ENCODE measurements at places on chromosomes 5 and 9. TPM values are rescaled to one million over a fixed set of nuclear protein-coding genes. Genes with fewer than 3 reads are reported as not detected.

- H3K27ac ChIP-seq, result peak overlapping the region; percentile 13
- no peaks in the 10 kb centered on the region for H3K36me3 ChIP-seq
- H3K4me3 ChIP-seq, result no peak overlapping the region
Measured at GRCh38 chr5:174292348-174292747, 246.8 kb downstream of the NSG2 start.

GRCh38 chr5:138601444-138601843 lies 26.2 kb upstream of the HSPA9 start:
- H3K4me1 ChIP-seq, result peaks cover 3% of the 10 kb centered on the region
- H3K4me3 ChIP-seq, result no peak overlapping the region
- DNase-seq, result no peak

CNTNAP3B gene
- polyA plus RNA-seq, result not detected

DNA sequence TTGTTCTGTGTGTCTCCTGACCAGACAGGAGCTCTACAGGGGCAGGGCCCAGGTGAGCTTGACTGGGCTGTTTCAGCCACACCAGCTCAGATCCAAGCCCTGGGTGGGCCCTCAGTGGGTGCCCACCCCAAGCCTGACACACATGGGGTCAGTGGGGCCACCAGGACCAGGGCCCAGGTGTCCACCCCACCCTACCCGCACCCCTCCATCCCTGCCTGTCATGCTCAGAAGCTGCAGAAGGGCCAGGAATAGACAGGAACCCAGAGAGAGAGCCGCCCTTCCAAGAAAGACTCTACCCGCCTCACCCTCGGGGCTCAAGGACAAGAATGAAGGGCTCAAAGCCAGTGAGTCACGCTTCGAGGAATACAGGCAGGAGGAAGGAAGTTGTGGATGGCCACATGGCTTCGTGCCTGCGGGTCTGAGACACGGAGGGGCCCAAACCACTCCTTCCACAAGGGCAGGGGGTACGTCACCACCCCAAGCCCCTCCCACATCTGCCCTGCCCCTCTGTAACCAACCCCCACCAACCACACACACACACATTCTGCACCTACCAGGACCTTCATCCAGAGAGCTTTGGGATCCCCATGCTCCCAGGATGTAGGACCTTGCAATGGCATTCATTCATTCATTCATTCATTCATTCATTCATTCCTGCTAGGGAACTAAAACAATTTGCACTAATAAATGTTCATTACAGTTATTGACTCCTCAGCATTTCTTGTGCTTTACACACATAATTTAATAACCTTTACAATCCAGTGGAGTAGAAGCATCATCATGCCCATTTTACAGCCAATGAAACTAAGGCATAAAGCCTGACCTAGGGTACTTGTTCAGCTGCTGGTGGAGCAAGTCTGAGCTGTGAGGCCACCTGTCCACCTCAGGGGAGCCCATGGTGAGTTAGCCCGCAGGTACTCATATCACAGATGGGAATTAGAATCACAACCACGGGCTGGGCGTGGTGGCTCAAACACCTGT lies 55.9 kb upstream of the STXBP1 start:
- DNase-seq, result no peak
- H3K36me3 ChIP-seq, result no peaks in the 10 kb centered on the region
- H3K4me1 ChIP-seq, result peaks cover 37% of the 10 kb centered on the region

DNA sequence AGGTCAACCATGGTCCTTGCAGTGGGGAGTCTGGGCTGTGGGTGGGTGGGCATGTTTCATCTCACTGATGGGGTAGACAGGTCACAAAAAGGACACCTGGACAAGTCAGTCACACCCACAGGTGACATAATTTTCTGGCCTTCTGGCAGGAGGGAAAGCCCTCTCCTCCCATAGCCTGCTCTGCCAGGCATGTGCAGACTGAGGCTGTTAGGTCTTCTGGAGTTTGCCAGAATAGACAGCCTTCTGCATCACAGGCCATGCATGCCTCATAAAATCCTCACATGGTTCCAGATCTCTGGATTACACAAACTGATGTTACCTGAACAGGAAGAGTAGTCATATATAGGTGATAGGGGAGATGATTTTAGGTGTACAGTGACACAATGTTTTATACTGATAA lies 49.1 kb downstream of the ARHGAP26 start:
- peaks cover 54% of the 10 kb centered on the region for H3K4me1 ChIP-seq
- no peak for DNase-seq
- no peak overlapping the region for H3K4me3 ChIP-seq
- H3K27ac ChIP-seq, result no peak overlapping the region
- H3K36me3 ChIP-seq, result peaks cover 7% of the 10 kb centered on the region

DNA sequence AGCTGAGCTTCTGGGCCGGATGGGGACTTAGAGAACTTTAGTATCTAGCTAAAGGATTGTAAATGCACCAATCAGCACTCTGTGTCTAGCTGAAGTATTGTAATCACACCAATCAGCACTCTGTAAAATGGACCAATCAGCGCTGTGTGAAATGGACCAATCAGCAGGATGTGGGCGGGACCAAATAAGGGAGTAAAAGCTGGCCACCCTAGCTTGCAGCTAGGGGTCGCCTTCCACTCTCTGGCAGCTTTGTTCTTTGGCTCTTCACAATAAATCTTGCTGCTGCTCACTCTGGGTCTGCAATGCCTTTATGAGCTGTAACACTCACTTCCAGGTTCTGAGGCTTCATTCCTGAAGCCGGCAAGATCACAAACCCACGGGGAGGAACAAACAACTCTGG lies 354.0 kb downstream of the PRR16 start:
- no peaks in the 10 kb centered on the region for H3K4me1 ChIP-seq
- no peaks in the 10 kb centered on the region for H3K27me3 ChIP-seq
- no peak for DNase-seq
- H3K36me3 ChIP-seq, result no peaks in the 10 kb centered on the region

DNA sequence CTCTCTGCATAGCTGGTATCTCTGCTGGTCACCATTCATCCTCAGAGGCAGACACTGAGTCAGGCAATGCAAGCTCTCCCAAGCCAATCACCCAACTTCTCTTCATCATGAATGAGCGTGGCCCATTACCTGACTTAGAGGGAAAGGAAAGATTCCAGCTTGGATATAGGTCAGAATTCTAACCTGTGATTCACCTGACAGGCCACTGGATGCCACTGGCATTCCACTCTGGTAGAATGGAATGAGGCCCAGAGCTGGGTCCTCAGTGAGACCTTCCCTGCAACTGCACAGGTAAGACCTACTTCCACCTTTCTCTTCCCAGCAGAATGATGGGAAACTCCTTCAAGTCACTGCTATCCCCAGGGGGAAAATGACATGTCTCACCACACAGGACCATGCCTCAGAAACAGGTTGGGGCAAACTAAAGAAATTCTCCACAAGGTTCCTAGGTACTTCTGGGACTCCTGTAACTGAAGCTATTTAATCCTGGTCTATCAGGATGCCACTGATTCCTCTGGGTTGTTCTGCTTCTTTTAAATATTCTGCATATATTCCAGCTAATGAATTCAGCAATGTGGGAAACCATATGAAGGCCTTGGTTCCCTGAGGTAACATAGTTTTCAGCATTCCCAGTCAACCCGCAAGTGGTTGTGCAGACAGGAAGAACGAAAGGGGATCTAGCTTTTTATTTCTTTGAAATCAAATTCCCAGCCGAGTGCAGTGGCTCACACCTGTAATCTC lies 62.0 kb downstream of the SUSD1 start:
- H3K36me3 ChIP-seq, result no peaks in the 10 kb centered on the region
- H3K4me1 ChIP-seq, result no peaks in the 10 kb centered on the region
- H3K27ac ChIP-seq, result no peak overlapping the region
- no peaks in the 10 kb centered on the region for H3K27me3 ChIP-seq
- no peak overlapping the region for H3K4me3 ChIP-seq

INSL4 gene
- polyA plus RNA-seq, result not detected

- DNase-seq, result no peak
- H3K4me1 ChIP-seq, result peaks cover 8% of the 10 kb centered on the region
- H3K36me3 ChIP-seq, result no peaks in the 10 kb centered on the region
- H3K27me3 ChIP-seq, result no peaks in the 10 kb centered on the region
- H3K27ac ChIP-seq, result no peak overlapping the region
- peak overlapping the region; percentile 70 for H3K4me3 ChIP-seq
Measured at GRCh38 chr9:91131433-91131839, 230.3 kb downstream of the AUH start.

TAF11L10 gene
- polyA plus RNA-seq, result not detected

DNA sequence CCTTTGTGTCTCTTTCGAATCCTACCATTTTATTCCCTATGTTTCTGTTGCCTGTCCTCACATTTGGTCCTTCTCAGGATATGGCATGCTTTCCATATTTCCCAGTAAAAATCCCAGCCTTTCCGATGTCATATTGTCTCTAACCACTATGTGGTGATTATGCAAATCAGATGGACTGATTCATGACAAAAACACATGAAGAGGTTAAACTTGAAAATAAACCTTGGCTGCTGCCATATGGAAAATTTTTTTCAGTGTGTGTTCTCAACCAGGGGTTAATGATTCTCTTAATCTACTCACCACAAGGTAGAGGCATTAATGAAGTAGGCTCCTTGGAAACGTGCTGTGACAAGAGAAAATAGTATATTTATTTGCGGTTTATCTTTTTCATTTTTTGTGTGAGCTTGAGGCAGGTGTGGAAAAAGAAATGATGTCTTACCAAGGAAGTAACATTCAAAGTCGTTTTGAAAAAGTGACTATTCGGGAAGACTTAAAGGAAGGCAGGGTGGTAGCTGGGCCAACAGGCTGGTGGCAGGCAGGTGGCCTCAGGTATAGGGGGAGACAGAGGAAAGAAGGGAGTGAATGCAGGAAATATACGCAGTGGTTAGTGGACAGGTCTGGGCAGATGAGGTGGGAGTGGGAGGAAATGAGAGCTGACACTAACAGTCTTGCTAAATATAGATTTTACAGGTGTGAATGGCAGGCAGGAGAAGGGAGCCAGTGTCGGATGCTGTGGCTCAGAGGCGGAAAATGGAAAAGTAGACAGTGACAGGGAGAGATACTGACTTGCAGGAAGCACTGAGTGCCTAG lies 46.2 kb downstream of the DMRT2 start:
- H3K27me3 ChIP-seq, result peaks cover 11% of the 10 kb centered on the region
- H3K4me3 ChIP-seq, result no peak overlapping the region
- DNase-seq, result no peak
- peaks cover 5% of the 10 kb centered on the region for H3K36me3 ChIP-seq
- H3K4me1 ChIP-seq, result no peaks in the 10 kb centered on the region

GRCh38 chr9:80134487-80134886 lies 562.7 kb downstream of the TLE4 start:
- peaks cover 6% of the 10 kb centered on the region for H3K27me3 ChIP-seq
- no peak for DNase-seq
- H3K36me3 ChIP-seq, result no peaks in the 10 kb centered on the region
- no peak overlapping the region for H3K27ac ChIP-seq

DNA sequence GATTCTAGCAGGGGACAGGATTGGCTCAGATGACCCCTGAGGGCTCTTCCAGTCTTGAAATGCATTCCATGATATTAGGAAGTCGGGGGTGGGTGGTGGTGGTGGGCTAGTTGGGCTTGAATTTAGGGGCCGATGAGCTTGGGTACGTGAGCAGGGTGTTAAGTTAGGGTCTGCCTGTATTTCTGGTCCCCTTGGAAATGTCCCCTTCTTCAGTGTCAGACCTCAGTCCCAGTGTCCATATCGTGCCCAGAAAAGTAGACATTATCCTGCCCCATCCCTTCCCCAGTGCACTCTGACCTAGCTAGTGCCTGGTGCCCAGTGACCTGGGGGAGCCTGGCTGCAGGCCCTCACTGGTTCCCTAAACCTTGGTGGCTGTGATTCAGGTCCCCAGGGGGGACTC lies 2.9 kb upstream of the MYOZ3 start:
- H3K36me3 ChIP-seq, result no peaks in the 10 kb centered on the region
- DNase-seq, result no peak
- H3K27ac ChIP-seq, result no peak overlapping the region
- peaks cover 4% of the 10 kb centered on the region for H3K27me3 ChIP-seq
- peaks cover 10% of the 10 kb centered on the region for H3K4me1 ChIP-seq

- DNase-seq, result peak; percentile 15
- peaks cover 26% of the 10 kb centered on the region for H3K27me3 ChIP-seq
- H3K4me1 ChIP-seq, result peaks cover 44% of the 10 kb centered on the region
- no peak within 1 kb of the TSS for H3K27ac ChIP-seq
Measured at GRCh38 chr5:88883059-88883835, at the start of gene MEF2C. TSS of gene MEF2C (minus strand) at chr5:88883184. CDS start at chr5:88823788, 59,396 bp downstream.

PPP2R2B gene
- 17.9 TPM for polyA plus RNA-seq

DNA sequence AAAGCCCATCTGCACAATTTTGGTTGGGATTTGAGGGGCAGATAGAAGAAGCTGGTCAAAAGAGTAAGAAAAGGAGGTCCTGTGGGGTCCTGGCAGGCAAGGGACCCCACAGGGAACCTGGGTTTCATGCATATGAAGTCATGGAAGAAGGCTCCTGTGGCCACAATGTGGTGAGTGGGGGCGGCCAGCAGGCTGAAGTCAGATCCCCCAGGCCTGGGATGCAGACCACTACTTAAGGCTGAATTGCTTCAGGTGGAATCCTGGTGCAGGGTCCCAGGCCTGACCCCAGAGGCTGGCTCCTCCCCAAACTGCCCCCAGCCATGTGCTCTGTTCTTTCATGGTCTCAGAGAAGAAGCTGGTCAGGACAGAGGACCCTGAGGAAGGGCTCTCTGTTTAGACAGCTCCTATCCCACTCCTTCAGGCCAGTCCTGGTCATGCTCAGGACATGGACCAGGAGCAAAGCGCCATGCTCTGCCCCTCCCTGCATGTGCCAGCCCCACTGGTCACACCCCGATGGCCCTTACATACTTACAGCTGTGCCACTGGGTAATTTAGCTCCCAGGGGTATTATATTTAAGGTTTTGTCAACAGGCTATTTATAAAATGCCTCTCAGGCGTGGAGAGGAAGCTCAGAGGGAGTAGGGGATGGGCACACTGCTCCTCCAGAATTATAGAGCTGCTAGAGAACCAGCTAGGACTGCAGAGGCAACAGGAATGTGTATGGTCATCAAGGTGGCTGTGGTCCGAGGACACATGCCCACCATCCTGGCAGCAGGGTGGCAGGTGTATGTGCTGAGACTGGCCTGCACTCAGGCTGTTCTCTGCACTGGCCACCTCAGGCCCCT lies 33.4 kb downstream of the C5orf15 start:
- H3K27ac ChIP-seq, result no peak overlapping the region
- no peak overlapping the region for H3K4me3 ChIP-seq
- H3K4me1 ChIP-seq, result peaks cover 6% of the 10 kb centered on the region

C7 gene
- polyA plus RNA-seq, result not detected

DNA sequence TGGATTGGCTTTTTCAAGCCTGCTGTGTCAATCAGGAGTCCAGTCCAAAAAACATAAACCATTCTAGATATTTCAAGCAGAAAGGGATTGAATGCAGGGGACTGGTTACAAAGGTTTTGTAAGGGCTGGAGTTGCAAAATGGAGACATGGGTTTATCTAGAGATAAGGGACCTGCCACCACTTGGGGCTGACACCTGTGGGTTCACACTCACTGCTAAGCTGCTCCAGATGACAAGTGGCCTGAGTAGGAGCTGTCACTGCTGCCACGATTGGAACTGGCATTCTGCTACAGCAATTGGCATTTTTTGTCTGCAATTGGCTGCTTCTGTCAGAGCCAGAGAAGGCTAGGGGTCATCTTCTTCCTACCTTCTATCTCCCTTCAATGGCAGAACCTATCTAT lies 66.3 kb upstream of the ZFR start:
- H3K27me3 ChIP-seq, result no peaks in the 10 kb centered on the region
- no peak for DNase-seq
- no peaks in the 10 kb centered on the region for H3K4me1 ChIP-seq
- H3K4me3 ChIP-seq, result no peak overlapping the region
- H3K27ac ChIP-seq, result no peak overlapping the region
- H3K36me3 ChIP-seq, result no peaks in the 10 kb centered on the region

All from naive thymus-derived CD8-positive, alpha-beta T cell (primary cell).